Hematopoietic multipotent progenitor cell treated with erythropoietin and hydrocortisone succinate and interleukin-3 and kit ligand, for 6 days (in vitro differentiated cells): ENCODE measurements at places on chromosomes 11 and 22.

DNA sequence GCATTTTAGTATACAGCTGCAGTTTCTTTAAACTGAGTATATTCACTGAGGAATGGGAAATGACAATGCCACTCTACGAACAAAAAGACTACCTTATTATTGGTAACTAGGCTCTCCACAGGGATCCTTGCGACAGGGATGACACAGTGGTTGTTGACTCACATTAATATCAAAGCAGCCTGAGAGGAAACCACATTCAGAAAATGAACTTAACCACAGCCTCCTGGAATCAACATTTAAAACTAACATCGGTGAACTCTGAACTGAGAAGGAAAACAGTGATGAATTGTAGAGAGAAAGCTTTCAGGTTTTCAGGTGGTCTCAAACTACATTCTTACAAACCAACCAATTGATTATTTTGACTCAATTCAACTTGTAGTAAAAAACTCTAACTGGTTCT lies 90.3 kb upstream of the MTMR2 start:
- DNase-seq = peak; percentile 37

- DNase-seq = peak; percentile 71
These were observed 728 bp downstream of the RPL3 start for GRCh38 chr22:39318507-39319283.

GRCh38 chr11:66335531-66336233 lies 552 bp downstream of the RIN1 start:
- DNase-seq = no peak

DNA sequence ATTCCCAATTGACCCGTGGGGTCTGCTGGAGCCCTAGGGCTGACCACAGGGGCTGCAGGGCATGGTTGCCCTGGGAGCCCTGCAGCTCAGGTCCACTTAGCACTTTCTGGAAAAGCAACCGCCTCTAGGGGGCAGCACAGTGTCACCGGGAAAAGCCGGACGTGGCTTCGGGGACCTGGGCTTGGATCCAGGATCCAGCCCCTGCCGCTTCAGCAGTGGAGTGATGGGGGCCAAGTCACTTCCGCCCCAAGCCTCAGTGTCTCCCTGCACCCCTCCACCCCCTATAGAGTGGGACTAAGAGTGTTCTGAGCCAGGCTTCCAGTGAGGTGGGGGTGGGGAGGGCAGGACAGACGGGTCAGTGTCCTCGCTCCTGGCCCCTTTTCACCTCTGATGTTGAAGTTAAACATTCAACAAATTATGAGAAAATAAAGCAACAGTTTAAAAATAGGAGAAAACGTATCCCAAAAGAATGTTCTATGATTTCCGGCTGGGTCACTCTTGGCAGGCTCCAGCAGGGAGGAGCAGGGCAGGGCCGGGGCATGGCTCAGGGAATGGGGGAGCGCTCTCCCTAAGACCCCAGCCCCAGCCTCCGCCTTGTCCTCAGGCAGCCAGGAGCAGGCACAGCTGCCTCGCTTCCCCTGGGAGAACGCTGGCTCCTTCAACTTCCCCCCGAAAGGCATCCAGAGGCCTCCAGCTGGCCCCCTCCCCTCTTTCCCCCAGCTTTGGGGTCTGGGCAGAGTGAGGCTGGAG lies 96.5 kb upstream of the FGF3 start:
- peak; percentile 82 for DNase-seq

GRCh38 chr11:118622376-118623268 lies 15.2 kb downstream of the PHLDB1 start:
- no peak for DNase-seq

DNA sequence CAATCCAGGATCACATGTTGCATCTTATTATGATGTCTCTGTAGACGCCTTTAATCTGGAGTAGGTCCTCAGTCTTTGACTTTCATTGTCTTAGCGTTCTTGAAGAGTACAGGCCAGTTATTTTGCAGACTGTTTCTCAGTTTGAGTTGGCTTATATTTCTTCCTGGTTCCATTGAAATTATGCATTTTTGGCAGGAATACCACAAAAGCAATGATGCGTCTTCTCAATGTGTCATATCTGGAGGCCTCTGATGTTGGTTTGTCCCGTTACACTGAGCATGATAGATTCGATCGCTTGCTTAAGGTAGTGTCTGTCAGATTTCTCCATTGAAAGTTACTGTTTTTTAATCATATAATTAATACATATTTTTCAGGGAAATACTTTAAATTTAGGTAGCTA lies 30.6 kb downstream of the TECTA start:
- DNase-seq = no peak

- no peak for DNase-seq
These were observed 5.7 kb downstream of the CAT start for GRCh38 chr11:34444428-34444827.

- DNase-seq = no peak
These were observed 8.7 kb downstream of the OR8K5 start for GRCh38 chr11:56151376-56151775.

DNA sequence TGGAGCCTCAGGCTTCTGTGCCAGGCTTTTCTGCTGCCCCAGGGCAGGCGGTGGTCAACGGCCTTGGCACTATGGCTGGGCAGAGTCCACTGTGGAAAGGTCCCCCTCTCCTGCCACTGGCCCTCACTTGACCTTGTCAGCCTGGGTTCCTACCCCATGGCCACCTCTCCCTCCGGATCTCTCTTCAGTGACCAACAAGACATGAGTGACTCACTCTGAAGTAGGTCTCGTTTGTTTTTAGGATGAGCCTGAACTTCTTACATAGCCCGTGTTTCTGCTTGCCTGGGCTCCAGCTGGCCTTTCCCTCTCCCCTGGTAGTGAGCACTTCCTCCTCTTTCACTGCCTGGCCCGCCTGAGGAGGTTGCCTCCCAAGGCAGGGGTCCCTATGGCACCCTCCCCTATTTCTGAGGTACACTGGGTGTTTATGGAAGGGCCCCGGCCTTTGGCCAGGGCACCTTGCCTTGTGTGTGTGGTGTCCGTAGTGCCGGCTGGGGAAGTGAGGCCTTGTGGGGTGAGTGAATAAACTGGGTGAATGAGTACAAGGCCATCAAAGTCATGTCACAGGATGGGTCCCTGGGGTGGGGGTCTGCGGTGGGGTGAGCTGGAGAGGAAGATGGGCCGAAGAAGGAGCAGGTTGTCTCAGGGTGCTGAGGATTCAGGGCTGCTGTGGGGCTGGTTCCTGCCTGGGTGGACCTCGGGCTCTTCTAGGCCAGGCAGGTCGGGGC lies 5.0 kb downstream of the SHANK3 start:
- DNase-seq = no peak

- peak; percentile 90 for DNase-seq
These were observed 252.7 kb downstream of the TMEM135 start for GRCh38 chr11:87290304-87290922.
